ENCODE measurements at places on chromosomes 3 and 15. TPM values are rescaled to one million over a fixed set of nuclear protein-coding genes. Genes with fewer than 3 reads are reported as not detected.

ZIC1 gene
- not detected for total RNA-seq

BTLA gene
- total RNA-seq, result not detected

DNA sequence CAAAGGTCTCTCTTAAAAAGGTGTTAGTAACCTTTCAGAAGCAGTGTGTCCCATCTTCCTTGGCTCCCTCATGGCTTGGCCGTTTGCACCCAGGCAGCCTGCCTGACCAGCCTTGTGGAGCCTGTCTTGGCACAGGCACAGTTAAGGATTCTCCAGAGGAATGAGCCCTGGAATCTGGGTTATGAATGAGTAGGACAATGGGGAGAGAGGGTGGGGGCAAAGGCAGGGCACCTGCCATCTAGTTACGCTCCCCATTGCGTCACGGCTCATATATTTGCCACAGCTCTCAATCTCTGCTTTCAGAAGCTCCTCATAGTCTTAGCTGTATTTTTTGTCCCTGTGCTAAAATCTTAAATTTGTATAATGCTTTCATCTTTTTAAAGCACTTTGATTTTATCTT lies 50.6 kb downstream of the WDR76 start:
- no peaks in the 10 kb centered on the region for H3K4me1 ChIP-seq
- H3K27me3 ChIP-seq, result no peaks in the 10 kb centered on the region
- no peak overlapping the region for H3K4me3 ChIP-seq
- no peak overlapping the region for H3K27ac ChIP-seq

GRCh38 chr3:143090976-143091837 lies 28.4 kb upstream of the CHST2 start:
- no peak overlapping the region for H3K27ac ChIP-seq
- H3K36me3 ChIP-seq, result no peaks in the 10 kb centered on the region
- H3K27me3 ChIP-seq, result no peaks in the 10 kb centered on the region
- no peaks in the 10 kb centered on the region for H3K4me1 ChIP-seq

MESP1 gene
- not detected for total RNA-seq

MORC1 gene
- total RNA-seq, result not detected

C3orf52 gene
- 5.2 TPM for total RNA-seq

BRK1 gene
- 110 TPM for total RNA-seq

DNA sequence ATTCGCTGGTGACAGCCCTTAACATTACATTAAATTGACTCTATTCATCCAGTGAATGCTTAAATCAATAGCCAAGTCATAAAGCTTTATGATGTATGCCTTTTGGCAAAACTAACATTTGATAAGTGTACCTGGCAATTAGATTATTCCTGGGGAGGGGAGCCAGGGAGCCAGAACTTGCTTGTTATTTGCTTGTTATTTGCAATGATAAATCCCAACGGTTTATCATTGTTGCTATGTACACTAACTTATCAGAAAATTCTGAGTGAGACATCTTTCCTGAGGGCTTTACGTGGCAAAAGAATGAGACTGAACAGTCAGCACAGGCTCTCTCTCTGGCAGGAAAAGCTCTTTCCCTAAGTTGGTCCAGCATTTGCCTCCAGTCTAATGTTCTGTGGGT lies 35.8 kb upstream of the FBN1 start:
- no peak for DNase-seq
- no peaks in the 10 kb centered on the region for H3K4me1 ChIP-seq
- H3K4me3 ChIP-seq, result no peak overlapping the region
- H3K27me3 ChIP-seq, result peaks cover 45% of the 10 kb centered on the region
- no peaks in the 10 kb centered on the region for H3K36me3 ChIP-seq

DUOXA2 gene
- not detected for total RNA-seq

DNA sequence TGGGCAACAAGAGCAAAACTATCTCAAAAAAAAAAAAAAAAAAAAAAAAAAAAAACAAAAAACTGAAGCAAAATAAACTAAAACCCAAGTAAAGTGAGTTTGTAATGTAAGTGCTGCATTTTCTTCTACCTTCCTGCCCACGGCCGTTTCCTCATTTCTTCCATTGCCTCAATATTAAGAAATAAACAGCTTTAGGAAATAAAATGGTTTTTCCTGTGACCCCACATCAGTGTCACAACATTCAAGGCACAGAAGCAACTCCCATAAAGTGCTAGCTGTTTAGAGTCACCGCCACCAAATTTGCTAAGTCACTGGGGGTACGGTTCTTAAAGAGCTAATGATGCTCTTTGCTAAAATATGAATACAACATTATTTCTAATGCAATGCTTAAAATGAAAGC lies 3.3 kb downstream of the PKM start:
- H3K4me1 ChIP-seq, result peaks cover 16% of the 10 kb centered on the region
- no peak for DNase-seq
- H3K27me3 ChIP-seq, result no peaks in the 10 kb centered on the region
- no peak overlapping the region for H3K27ac ChIP-seq

LRRC49 gene
- total RNA-seq, result 7.3 TPM

GRCh38 chr3:193809106-193809505 lies 216.1 kb downstream of the OPA1 start:
- H3K27me3 ChIP-seq, result no peaks in the 10 kb centered on the region
- H3K36me3 ChIP-seq, result no peaks in the 10 kb centered on the region
- peaks cover 14% of the 10 kb centered on the region for H3K4me1 ChIP-seq
- H3K27ac ChIP-seq, result no peak overlapping the region

HRH1 gene
- total RNA-seq, result not detected

All from endodermal cell (in vitro differentiated cells).